ENCODE measurements at places on chromosomes 12 and 14.

GRCh38 chr12:105487963-105488362 lies 157.5 kb downstream of the C12orf75 start:
- DNase-seq: no peak

GRCh38 chr12:16610743-16611142 lies 4.8 kb upstream of the LMO3 start:
- no peak for DNase-seq

DNA sequence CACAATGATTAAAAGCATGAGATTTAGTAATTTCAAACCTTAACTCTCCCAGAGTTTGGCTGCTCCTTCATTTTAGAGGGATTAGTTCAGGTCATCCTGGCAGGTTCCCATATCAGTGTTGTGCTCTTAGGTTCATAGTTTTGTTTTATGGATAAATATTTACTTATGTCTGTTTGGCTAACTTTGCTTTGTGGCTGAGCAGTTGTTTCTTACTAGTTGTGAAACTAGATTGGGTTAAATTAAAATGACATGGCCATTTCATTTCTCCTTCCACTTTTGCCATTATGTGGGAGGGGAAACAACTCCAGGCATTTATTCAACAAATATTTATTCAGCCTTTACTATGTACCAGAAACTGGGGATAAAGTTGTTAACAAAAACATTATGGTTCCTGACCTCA lies 158.8 kb downstream of the TMTC3 start:
- no peak for DNase-seq

DNA sequence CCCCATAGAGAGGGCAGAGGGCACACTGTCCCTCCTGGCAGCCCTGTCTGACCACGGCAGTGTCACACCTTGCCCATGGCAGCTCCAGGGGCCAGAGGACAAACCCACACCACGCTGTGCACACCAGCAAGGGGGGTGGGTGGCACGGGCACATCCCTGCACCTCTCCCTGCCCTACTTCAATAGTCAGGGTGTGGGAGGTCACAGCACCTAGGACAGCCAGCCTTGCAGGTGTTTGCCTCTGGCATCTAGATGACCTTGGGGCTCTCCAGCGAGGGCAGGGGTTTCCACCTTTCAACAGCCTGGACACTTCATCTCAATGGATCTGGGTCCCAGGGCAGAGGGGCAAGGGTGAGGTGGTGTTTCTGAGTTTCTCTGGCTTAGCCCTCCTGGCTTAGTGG lies 69.2 kb downstream of the LGMN start:
- no peak for DNase-seq

- DNase-seq: no peak
Observed at GRCh38 chr14:97920201-97920600, 1123.0 kb downstream of the VRK1 start.

GRCh38 chr14:98888927-98889835 lies 382.8 kb downstream of the BCL11B start:
- no peak for DNase-seq

GRCh38 chr12:12201274-12201758 lies 65.5 kb downstream of the LRP6 start:
- no peak for DNase-seq

DNA sequence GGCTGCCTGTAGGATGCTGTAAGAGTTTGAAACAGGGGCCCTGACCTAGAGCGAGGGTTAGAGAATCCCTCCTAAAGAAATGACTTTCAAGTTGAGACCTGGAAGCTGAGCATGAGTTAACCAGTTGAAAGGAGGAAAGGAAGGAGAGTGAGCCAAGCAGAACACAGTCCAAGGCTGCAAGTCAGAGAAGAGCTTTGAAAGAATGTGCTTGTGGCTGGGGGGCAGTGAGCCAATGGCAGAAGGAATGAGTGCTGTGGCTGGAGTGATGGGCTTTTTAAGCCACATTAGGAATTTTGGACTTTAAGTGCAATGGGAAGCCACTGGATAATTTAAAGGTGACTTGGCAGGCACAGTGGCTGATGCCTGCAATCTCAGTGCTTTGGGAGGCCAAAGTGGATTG lies 18.1 kb downstream of the CDKN1B start:
- DNase-seq: no peak

DNA sequence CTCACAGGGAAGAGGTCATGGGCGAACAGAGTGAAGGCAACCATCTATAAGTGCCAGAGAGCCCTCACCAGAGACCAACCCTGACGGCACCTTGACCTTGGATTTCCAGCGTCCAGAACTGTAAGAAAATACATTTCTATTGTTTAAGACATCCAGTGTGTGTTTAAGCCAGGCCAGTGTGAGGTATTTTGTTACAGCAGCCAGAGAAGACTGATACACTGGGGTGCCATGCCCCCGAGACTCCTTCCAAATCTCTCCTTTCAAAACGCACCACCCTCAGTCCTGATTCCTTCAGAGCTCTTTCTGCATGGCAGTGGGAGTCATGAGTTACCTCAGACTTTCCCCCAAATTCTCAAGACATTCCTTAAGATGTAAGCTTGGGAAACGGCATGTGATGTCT lies 2.5 kb upstream of the SERPINA5 start:
- no peak for DNase-seq

- DNase-seq: no peak
Observed at GRCh38 chr12:10900530-10900929, 8.8 kb downstream of the TAS2R13 start.

DNA sequence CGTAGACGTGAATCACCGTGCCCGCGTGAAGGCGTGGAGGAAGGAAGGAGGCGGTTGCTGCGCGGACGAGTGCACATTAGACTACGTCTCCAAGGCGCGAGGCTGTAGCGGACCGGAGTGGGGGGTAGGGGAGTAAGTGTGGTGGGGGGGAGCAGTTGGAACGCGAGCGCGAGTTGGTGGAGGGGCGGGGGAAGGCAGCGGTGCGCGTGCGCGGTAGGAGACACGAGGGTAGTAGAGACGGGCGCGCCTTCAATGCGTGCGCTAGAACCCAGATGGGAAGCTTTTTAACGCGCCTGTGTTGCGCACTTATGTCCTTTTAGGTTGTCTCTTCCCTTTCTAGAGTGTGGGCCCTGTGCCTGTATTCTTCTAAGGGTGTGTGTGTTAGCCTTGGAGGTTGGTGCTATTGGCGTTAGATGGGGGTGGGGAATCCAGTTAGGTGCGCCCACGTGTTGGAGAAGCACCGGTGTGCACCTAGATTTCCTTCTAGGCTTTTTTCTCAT lies 604 bp downstream of the EIF4B start:
- peak; percentile 56 for DNase-seq

DNA sequence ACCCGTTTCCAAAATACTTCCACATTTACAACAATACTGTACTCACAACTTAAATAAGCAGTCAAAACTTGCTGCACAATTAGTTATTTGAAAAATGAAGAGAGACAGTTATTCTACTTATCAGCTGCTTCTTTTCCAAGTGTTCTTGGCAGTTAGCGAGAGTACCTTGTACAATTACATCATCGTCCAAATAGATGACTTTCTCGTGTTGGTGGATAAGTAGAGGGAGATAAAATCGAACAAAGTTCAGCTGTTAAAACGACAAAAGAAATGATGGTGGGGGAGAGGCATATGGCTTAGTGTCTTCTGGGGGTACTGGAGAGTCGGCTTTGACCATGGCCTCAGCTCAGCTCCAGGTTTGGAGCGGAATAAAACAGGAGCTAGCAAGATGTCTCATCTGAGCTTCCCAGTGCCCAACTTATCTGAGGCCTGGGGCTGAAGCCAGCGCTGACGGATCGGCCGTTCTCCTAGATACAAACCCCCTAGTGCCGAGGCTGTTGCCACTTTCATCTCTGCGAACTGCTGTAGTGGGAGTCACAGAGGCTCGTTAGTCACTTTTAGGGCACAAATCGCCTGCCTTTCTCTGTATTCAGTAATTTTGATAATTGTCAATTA lies 31.7 kb downstream of the TDG start:
- DNase-seq: no peak

DNA sequence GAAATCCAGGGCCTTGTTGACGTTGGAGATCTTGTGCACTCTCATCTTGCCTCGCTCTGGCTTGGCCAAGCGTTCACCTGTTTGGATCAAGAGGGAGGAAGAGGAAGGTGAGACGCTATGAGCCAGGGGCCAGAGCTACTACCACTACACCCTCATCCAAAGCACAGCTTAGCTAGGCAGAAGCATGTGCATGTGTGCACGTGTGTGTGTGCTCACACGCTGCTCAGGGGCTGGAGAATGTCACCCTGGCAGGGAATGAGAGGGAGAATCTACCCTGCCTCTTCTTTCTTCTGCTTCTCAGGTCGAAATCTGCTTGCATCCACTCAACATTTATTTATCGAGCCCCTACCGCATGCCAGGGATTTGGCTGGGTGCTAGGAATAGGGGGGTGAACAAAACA lies 58.1 kb downstream of the ACTN1 start:
- no peak for DNase-seq

GRCh38 chr12:94618995-94619695 lies 31.2 kb downstream of the TMCC3 start:
- no peak for DNase-seq

DNA sequence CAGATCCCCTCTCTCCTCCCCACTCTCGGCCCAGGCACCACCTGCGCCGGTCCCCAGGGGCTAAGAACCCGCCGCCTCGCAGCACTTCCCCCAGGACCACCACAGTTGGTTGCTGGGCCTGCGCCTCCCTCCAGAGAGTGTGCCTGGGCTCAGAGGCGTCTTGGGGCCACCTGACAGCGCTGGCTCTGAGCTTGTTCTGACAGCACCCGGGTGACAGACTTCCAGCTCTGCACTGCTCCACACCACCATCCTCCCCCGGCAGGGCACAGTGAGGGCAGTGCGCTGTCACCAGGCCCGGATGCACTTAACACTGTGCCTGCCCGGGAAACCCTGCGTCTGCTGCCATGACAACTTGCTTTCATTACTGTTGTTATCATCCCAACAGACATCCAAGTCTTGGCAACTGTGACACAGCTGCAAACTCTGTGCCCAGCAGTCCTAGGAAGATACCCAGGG lies 6.6 kb downstream of the BRF1 start:
- no peak for DNase-seq

- DNase-seq: no peak
Observed at GRCh38 chr14:89489761-89490437, 72.9 kb upstream of the FOXN3 start.

GRCh38 chr14:100849115-100849781 lies 23.3 kb downstream of the MEG3 start:
- DNase-seq: no peak

DNA sequence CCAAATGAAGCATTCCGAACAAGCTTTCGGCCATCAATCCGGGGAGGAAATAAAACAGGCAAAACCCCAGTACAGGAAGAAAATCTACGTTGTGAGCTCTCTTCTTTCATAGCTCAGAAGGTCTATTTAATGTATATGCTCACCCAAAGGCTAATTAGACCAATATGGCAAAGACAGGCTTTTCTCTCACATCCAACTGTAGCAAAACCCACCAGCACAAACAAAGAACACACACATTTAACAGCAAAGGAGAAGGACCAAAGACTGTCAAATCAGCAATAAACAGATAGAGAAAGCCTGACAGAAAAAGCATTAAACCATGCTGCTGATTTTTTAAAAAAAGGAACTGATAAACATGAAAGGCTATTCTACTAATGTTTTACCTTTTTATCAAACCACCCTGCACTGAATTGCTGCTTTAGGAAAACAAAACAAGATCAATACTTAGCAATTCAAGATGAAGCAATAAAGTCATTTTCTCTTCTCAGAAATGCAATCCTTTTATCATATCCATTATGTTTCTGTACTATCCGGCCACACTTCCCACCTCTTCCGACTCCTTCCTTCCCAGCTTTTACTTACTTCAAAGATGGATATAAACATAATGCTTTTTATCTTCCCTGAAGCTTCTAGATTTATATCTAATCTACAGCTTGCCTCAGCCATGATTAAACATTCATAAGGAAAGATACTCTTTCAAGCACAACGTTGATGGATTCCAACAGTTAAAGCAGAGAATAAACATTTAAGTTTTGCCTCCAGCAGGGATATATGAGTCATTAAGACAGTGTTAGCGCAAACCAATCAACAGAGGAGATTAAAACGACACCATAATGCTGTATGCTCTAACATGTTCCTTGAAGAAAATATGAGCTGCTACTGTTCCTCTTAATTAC lies 74.6 kb upstream of the BBS10 start:
- DNase-seq: no peak

DNA sequence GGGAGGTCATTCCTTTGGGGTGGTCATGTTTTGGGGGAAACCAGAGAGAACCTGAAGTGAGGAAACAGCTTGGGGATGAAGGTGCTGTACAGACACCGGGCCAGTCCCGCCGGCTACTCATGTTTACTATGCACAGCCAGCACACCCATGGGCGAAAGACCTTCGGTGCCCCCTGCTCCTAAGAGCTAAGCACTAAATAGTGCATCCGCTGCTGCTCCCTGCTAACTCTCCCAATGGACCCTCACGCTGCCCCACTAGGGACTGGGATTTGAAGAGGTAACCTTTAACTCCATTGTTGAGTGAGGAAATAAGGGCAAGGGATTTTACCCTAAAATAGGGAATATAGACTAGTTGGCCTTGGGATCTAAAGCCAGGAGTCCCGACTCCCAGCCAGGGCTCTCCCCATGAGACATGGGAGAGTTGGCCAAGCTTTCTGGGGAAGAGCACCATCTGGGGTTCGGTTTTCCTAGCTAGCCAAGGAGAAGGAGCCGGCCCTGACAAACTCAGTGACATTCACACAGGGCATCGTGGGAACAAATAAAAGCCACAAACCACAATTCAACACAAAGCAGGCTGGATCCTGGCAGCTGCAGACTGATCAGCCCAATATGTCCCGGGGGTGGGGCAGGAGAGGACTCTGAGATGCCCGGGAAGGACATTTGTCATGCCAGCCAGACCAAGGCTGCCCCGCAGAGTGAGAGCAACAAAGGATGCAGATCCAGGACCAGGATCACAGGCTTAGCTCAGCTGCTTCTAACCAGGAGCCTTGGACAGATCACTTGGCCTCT lies 91.7 kb downstream of the SINHCAF start:
- DNase-seq: no peak

- DNase-seq: no peak
Observed at GRCh38 chr14:100082723-100083122, 17.5 kb downstream of the EVL start.

DNA sequence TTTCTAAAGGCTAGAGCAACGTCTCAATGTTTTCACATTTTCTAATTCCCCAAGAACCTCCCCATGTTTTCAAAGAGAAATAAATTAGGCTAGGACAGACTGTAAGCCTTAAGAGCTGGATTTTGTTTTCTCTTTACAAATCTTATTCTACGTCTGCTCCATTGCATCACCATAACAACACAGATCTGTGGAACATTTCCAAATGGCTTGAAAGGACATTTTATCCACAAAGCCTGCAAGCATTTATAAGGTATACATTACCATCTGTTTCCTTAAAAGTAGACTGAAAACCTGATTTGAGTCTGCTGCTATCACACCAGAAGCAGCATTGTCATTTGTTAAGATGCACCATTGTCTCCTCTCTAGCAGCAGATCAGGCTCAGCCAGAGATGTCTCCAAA lies 115.3 kb upstream of the PLEKHA5 start:
- DNase-seq: no peak

DNA sequence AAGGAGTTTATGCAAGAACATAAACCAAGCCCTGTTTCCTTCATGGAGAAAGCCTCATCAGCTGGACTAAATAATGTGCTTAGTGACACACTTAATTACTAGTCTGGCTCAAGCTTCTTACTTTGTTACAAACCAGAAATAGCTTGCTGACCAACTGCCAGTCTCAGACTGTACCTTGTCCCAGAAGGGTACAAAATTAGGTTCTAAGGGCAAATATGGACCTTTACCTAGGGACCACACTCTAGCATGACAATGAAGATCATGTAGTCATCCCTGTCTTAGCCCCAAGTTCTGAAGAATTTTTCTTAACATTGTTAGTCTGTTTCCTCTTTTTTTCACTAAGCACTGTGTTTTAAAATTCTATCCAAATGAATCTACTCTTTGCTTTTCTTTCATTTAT lies 2.2 kb downstream of the AMN1 start:
- DNase-seq: no peak

Measured in left renal pelvis (tissue), 4 donors.